A549 treated with Mapracorat at 1 μM for 4 hours (cell line): ENCODE measurements at places on chromosomes 7 and 10. TPM values are rescaled to one million over a fixed set of nuclear protein-coding genes. Genes with fewer than 3 reads are reported as not detected.

The CYP2C8 gene
- total RNA-seq = 0.08 TPM in 1 of 5 replicates, not detected in the others

The CRYGN gene
- not detected in 5 replicates for total RNA-seq

The FAM25C gene
- 1.2 to 1.7 TPM in 2 of 5 replicates, not detected in the others for total RNA-seq

The FFAR4 gene
- total RNA-seq = 0.07 to 0.29 TPM (median 0.15 TPM) in 5 replicates

The UTF1 gene
- total RNA-seq = not detected in 5 replicates
